ENCODE measurements at places on chromosomes 12 and 14. TPM values are rescaled to one million over a fixed set of nuclear protein-coding genes. Genes with fewer than 3 reads are reported as not detected.
A peak's percentile ranks its signal among the peaks of the same experiment; 100 is the strongest.

- peaks cover 13% of the 10 kb centered on the region for H3K36me3 ChIP-seq
- H3K4me3 ChIP-seq = no peak overlapping the region
- H3K27ac ChIP-seq = no peak overlapping the region
- no peaks in the 10 kb centered on the region for H3K4me1 ChIP-seq
- no peak for DNase-seq
Observed at GRCh38 chr12:116780942-116781341, 42.8 kb downstream of the RNFT2 start.

The EXOC3L4 gene
- not detected for total RNA-seq

The KRT83 gene
- total RNA-seq = not detected

The TCHP gene
- total RNA-seq = 2.4 TPM

- no peaks in the 10 kb centered on the region for H3K36me3 ChIP-seq
- H3K4me1 ChIP-seq = peaks cover under 1% of the 10 kb centered on the region
- H3K4me3 ChIP-seq = no peak overlapping the region
- no peak for DNase-seq
- no peak overlapping the region for H3K27ac ChIP-seq
Observed at GRCh38 chr14:103230021-103230420, 104.0 kb upstream of the EIF5 start.

- H3K4me1 ChIP-seq = peaks cover 32% of the 10 kb centered on the region
- peak; percentile 62 for DNase-seq
- peak overlapping the region; percentile 85 for H3K27ac ChIP-seq
- H3K27me3 ChIP-seq = no peaks in the 10 kb centered on the region
- H3K36me3 ChIP-seq = no peaks in the 10 kb centered on the region
Observed at GRCh38 chr12:12561371-12562015, 1.2 kb downstream of the DUSP16 start.

The CFL2 gene
- 14.8 TPM for total RNA-seq

The LRTM2 gene
- total RNA-seq = 0.12 TPM

The NEUROD4 gene
- not detected for total RNA-seq

- peak overlapping the region; percentile 97 for H3K27ac ChIP-seq
- H3K4me1 ChIP-seq = peaks cover 18% of the 10 kb centered on the region
- peak overlapping the region; percentile 100 for H3K4me3 ChIP-seq
- H3K36me3 ChIP-seq = no peaks in the 10 kb centered on the region
- DNase-seq = peak; percentile 30
- no peaks in the 10 kb centered on the region for H3K27me3 ChIP-seq
Observed at GRCh38 chr14:24094841-24095270, 745 bp downstream of the PCK2 start.

DNA sequence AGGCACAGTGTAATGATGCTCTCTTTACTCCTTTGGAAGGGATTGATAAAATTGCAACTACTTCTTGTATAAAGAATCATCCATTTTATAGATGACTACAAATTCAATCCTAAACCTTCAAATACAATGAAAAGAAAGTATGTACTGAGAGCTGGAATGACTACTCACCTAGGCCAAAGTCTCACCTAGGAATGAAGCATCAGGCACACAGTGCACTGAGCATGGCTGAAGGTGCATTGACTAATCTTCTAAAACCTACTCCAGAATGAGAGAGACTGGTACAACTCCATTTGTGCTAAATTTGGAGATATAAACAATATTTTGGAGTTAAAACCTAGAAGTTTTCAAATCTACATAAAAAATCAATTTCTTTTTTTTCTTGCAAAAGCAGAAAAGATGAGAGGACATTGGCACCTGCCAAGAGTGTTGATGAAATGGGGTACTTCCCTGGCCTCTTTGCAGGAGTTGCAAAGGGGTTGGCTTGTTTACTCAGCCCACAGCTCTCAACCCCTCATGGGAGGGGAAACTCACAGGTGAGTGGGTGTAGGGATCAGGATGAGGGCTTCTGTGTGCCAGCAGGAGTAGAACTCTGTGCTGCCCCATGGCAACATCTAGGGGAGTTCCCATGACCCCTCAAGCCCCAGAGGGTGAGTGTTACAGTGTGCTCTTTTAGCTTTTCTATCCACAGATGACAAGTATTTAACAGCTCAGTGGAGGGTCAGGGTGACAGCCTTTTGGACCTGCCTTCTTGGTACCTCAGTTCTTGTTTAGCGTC, 31.3 kb downstream of the CLECL1 start:
- no peak overlapping the region for H3K27ac ChIP-seq
- no peaks in the 10 kb centered on the region for H3K4me1 ChIP-seq
- H3K36me3 ChIP-seq = peaks cover 6% of the 10 kb centered on the region

The OR6C74 gene
- total RNA-seq = not detected

GRCh38 chr14:81350344-81351130, 49.6 kb downstream of the STON2 start:
- H3K4me3 ChIP-seq = no peak overlapping the region
- H3K27me3 ChIP-seq = no peaks in the 10 kb centered on the region
- 0 out of 2 replicates have a peak, but pooled peaks cover 5% of the 10 kb centered on the region for H3K4me1 ChIP-seq

The MYL6 gene
- total RNA-seq = 1,092 TPM

The FBLN5 gene
- total RNA-seq = 4.9 TPM

DNA sequence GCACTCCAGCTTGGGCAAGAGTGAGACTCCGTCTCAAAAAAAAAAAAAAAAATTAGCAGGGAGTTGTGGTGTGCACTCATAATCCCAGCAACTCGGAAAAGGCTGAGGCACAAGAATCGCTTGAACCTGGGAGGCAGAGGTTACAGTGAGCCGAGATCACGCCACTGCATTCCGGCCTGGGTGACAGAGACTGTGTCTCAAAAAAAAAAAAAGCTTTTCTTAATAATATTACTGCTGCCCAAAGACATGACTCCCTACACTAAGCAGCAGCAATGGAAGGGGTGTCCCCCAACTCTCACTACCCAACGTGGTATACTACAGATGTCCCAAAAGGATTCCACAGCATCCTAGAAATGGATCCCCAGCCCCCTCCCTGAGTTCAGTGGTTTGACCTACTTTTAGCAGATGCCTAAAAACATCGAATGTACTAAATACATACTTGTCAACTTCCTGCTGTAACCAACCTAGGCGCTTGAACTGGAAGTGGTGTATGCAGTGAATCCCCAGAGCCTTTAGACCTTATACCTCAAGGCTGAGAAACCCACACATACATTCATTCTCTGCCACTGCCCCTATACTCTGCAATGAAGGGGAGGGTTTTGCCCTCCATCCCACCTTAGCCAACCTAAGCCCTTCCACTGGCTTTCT, 8.5 kb upstream of the FKBP11 start:
- peaks cover 17% of the 10 kb centered on the region for H3K36me3 ChIP-seq
- no peaks in the 10 kb centered on the region for H3K27me3 ChIP-seq
- H3K27ac ChIP-seq = no peak overlapping the region
- no peak overlapping the region for H3K4me3 ChIP-seq
- no peak for DNase-seq
- H3K4me1 ChIP-seq = no peaks in the 10 kb centered on the region

The WDHD1 gene
- total RNA-seq = 65.4 TPM

The CLEC9A gene
- not detected for total RNA-seq

The PTPRO gene
- 1.5 TPM for total RNA-seq

Data from GM23338 (cell line).